Mucosa of descending colon (tissue), 3 donors: ENCODE measurements at places on chromosomes 1 and 21. TPM values are rescaled to one million over a fixed set of nuclear protein-coding genes. Genes with fewer than 3 reads are reported as not detected.

The FHAD1 gene
- total RNA-seq, result 0.99 TPM

The DNM3 gene
- total RNA-seq, result 6.4 TPM

The PLPP3 gene
- total RNA-seq, result 80.5 TPM

The PALMD gene
- 4.3 TPM for total RNA-seq

The KRTAP19-1 gene
- not detected for total RNA-seq

The MROH9 gene
- total RNA-seq, result not detected

The LIPI gene
- not detected for total RNA-seq

The VHLL gene
- total RNA-seq, result not detected

The MRPS6 gene
- 102 TPM for total RNA-seq

The EXO5 gene
- 4.9 TPM for total RNA-seq

The TRAF3IP3 gene
- 6.4 TPM for total RNA-seq

The CHAF1B gene
- 1.4 TPM for total RNA-seq

The HCRTR1 gene
- total RNA-seq, result not detected

The LCE2B gene
- not detected for total RNA-seq

The S100A12 gene
- total RNA-seq, result 0.87 TPM

The HSD3B2 gene
- 4.1 TPM for total RNA-seq

The OLIG2 gene
- not detected for total RNA-seq

The FMO5 gene
- 55.7 TPM for total RNA-seq

The LRRC71 gene
- total RNA-seq, result not detected

The DENND1B gene
- 29.3 TPM for total RNA-seq

The FCER1G gene
- total RNA-seq, result 43.9 TPM

The ANKRD45 gene
- total RNA-seq, result 0.55 TPM

The CELA3A gene
- total RNA-seq, result not detected

The HSPA6 gene
- total RNA-seq, result 1.8 TPM

The BSND gene
- total RNA-seq, result not detected

The S100A7 gene
- total RNA-seq, result not detected

The OR2L8 gene
- not detected for total RNA-seq

The KCNJ9 gene
- total RNA-seq, result not detected

The BARHL2 gene
- total RNA-seq, result not detected

The IL22RA1 gene
- total RNA-seq, result 43.1 TPM

The PIGR gene
- total RNA-seq, result 9,452 TPM
